Progenitor cell of endocrine pancreas (in vitro differentiated cells): ENCODE measurements at places on chromosomes 11 and 22.
A peak's percentile ranks its signal among the peaks of the same experiment; 100 is the strongest.

- DNase-seq: no peak
These were observed 121.7 kb upstream of the ZBED5 start for GRCh38 chr11:10979529-10979928.

- no peak for DNase-seq
These were observed 689.7 kb downstream of the TBC1D22A start for GRCh38 chr22:47452184-47452583.

DNA sequence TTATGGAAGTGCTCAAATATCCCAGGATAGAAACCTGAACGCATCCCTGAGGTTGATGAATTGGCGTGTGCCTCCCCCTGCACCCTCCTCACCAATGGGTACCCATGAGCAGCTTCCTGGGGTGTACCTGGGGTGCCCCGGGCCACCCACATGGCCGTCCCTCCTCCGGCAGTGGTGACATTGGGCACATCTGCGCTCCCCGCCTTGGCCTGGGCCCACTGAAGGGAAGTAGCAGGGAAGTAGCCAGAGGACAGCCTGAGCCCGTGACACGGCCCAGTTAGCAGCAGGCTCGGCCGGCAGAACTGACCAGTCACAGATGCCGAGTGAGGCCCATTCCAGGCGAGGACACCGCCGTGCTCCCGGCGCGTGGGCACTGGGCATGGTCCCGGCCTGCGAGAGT lies 16.7 kb downstream of the MRPL23 start:
- DNase-seq: no peak

GRCh38 chr22:50138041-50138440 lies 32.5 kb upstream of the PANX2 start:
- DNase-seq: no peak

GRCh38 chr11:3086114-3086513 lies 28.9 kb upstream of the CARS1 start:
- DNase-seq: no peak

- DNase-seq: no peak
These were observed 25.3 kb downstream of the OTOG start for GRCh38 chr11:17572359-17572690.

GRCh38 chr22:35914665-35915476 lies 113.8 kb downstream of the RBFOX2 start:
- DNase-seq: peak; percentile 50

DNA sequence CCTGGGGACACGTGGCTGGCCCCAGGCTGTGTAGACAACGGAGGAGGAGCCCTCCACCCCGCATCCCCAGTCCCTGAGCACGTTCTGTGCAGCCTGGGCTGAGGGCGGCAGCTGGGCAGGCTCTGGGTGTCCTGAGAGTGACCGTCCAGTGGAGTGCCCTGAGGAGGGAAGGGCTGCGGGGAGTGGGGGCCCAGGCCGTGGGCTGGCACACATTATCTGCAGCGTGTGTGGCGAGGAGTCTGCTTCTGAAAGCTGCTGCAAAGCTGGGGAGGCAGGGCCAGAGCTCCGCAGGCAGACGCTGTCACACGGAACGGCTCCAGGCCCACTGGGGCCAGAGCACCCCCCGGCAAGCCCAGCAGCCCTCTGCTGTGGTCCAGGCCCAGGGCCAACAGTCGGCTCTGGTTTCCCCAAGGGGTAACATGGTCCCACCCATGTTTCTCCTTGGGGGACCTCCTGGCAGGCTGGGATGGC lies 835 bp upstream of the ANO9 start:
- DNase-seq: no peak

GRCh38 chr11:130121445-130121978 lies 38.1 kb upstream of the ST14 start:
- DNase-seq: no peak

GRCh38 chr11:117840881-117841550 lies 16.5 kb upstream of the FXYD2 start:
- DNase-seq: no peak

DNA sequence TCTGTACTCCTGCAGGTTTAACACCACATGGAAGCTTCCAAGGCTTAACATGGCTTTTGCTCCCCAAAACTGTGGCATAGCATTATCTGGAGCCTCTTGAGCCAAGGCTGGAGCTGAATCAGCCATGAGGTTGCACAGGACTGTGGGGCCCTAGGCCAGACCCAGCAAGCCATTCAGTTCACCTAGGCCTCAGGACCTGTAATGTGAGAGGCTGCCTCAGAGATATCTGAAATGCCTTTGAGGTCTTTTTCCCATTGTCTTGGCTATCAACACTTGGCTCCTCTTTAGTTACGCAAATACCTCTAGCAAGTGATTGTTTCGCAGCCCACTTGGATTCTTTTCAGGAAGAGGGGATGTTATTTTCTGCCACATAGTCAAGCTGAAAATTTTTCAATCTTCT lies 72.0 kb downstream of the VPREB1 start:
- DNase-seq: no peak

DNA sequence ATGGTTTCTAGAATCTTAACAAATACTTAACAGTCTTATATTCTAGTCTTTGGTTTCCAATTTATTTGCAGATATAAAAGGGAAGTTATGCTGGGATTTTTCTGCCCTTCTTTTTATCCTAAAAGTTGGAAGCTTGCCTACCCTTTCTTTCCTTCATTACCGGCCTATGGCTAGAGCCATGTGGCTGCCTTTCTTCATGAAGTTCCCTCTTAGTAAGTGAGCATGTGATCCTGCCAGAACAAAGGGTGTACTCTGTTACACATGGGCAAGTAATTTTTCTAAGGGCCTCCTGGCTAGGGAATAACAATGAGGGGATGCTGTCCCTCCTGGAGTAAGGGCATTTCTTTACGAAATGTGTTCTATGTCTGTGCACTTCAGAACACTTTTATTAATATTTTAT lies 252.1 kb upstream of the PITPNB start:
- no peak for DNase-seq

- DNase-seq: no peak
These were observed 63.7 kb downstream of the KCNC1 start for GRCh38 chr11:17798253-17798652.

GRCh38 chr11:111976767-111977145 lies 39.6 kb downstream of the DIXDC1 start:
- DNase-seq: no peak

GRCh38 chr11:18005376-18006129 lies 7.3 kb downstream of the SERGEF start:
- no peak for DNase-seq

- no peak for DNase-seq
These were observed 58.3 kb downstream of the CYTH4 start for GRCh38 chr22:37340331-37341262.

GRCh38 chr11:16690086-16690485 lies 48.4 kb upstream of the C11orf58 start:
- no peak for DNase-seq

- DNase-seq: peak; percentile 57
These were observed 89.0 kb downstream of the ISX start for GRCh38 chr22:35154937-35155387.

DNA sequence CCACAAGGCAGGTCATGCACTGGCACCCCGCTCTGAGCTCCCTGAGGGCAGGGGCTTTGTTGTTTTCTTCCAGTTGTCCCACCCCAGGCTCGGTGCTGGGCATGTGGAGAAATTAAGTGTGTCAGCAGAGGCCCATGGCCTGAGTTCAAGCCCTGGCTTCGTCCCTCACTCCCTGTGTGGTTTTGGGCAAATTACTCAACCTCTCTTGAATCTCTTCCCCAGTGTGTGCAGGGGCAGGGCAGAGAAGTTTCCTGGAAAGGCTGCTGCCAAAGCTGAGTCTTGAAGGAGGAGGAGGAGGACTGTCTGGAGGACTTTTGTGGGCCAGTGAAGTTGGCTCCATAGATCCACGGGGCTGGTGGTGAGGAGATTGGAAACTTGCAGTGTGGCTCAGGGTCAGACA lies 138.1 kb upstream of the E2F8 start:
- DNase-seq: no peak

- DNase-seq: no peak
These were observed 3.9 kb upstream of the E2F8 start for GRCh38 chr11:19244621-19245020.

DNA sequence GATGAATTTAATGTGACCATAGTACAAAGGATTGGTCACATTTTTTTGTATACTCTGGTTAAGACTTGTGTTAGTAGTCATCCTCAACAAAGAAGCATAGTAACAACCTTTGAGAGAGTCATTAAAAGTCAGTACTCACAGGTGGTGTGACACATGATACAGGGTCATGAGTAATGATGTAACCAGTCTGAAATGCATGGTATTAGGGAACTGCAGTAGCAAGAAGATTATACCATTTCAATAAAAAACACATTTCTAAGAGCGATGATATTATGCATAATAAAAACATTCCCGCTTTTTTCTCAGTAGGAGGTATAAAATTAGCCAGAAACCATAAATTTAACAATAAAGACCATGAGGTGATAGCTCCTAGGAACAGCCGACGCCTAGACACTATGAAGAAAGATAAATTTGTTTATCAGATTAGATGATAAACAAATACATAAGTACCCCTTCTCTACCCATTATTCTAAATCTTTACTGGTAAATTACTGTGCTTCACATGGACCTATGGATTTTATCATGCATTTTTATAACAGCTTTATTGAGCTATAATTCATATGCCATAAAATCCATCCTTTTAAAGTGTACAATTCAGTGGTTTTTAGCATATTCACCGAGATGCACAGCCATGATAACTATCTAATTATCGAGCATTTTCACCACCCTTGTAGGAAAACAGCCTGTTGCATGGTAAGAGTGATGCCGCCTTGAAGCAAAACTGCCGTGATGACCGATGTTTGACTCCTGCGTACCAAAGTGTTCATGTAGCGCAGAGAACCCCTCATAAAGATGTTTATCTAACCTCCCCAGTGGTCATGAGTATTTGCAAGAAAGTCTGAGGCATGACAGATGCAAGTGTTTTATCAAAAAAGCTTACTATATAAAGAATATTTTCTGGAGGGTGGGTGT lies 41.8 kb downstream of the TMPRSS5 start:
- no peak for DNase-seq

GRCh38 chr11:91840640-91841240 lies 383.9 kb upstream of the FAT3 start:
- no peak for DNase-seq

- DNase-seq: no peak
These were observed 24.4 kb downstream of the ADAMTS8 start for GRCh38 chr11:130403967-130404366.

DNA sequence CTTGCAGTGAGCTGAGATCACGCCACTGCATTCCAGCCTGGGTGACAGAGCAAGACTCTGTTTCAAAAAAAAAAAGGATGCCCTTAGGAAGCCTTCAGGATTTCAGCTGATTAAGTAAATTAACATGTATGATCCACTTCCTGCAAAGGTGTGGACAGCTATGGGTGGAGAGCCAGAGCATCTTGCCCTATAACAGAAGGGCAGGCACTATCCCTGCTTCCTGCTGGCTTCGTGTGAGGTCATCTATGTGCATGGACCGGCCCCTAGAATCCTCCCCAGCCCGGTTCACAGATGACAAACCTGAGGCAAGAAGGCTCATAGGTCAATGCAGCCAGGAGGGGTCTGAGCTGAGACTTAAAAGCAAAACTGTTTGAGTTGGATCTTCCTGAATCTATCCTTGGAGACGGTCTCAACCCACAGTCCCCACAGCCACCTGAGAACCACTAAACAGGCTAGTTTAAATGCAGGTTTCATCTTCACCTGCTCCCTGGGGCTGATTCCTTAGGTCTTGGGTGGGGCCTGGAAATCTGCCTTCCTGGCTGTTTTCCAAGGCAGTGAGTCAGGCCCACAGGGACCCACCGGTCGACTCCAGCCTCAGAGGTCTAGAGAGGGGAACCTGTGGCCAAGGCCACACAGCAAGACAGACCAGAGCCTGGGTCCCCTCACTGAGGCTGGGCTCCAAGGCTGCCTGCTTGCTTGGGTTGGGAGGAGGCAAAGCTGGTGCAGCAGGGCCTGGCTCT lies 55.2 kb upstream of the MPEG1 start:
- no peak for DNase-seq

GRCh38 chr22:43479301-43479950 lies 67.6 kb downstream of the MPPED1 start:
- no peak for DNase-seq

- no peak for DNase-seq
These were observed 8.4 kb upstream of the NLRX1 start for GRCh38 chr11:119160151-119160550.

DNA sequence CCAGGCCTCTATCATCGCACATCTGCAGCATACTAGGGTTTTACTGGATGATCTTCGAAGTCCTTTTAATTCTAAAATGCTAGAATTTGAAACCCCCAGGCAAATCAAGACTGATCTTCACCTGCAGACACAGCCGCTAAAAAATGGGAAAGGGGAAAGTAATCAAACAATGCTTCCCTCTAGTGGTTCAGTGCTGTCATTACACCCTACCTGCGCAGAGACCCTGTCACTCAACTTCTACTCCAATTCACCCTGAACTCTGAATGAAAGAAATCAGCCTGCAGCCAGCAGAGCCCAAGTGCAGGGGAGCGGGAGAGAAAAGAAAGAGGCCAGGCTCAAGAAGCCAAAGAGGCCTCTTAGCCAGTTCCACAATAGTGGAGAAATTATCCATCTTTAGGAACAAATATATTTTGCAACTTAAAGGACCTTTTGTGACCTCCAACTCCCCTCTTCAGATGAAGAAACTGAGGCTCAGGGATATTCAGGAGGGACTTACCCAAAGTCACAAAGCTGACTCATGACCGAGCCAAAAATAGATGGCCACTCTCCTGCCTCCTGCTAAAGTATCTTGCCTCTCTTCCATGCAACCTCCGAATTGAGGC lies 33.0 kb downstream of the SERGEF start:
- peak; percentile 22 for DNase-seq

- DNase-seq: no peak
These were observed 615 bp upstream of the NFAM1 start for GRCh38 chr22:42432818-42433217.

DNA sequence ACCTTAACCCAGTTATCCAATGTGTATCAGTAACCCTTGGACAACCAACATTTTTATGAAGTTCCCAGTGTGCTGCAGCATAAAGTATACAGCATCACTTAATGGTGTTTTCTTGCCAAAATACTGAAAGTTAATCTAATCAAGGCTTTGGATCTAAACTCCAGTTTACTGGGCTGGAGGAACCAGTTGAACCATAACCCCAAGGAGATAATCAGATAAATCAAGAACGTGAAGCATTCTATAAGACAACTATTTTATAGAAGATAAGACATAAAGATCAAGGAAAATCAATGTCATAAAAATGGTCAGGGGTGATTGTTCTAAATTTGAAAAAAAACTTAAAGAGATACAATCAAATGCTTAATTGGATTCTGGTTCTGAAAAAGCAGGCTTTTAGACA lies 2.3 kb upstream of the OSBP start:
- DNase-seq: no peak

DNA sequence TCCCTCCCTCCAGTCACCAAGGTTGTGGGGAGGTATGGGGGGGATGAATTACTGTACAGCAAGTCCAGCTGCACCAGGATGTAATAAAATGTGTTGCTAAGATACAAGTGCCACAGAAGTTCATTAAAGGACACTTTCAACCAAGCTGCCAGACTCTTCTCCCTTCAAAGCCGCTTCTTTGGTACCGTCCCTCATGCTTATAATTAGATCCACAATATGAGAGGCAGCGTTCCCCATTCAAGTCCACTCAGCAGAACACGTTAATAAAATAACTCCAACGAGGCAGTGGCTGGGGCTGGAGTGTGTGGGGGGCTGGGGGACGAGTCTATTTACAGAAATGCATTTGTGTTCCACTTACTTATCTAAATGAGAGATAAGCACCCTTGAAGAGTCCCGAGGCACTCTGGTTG lies 14.7 kb downstream of the PHF21B start:
- no peak for DNase-seq

GRCh38 chr11:980438-981357 lies 55.0 kb downstream of the AP2A2 start:
- no peak for DNase-seq

GRCh38 chr11:9606809-9607510 lies 33.5 kb downstream of the WEE1 start:
- DNase-seq: no peak

- DNase-seq: no peak
These were observed 10.5 kb downstream of the ART5 start for GRCh38 chr11:3631331-3631730.
